ENCODE measurements at places on chromosomes 4 and X.

- DNase-seq: no peak
Measured at GRCh38 chrX:23799469-23800065, 16.6 kb downstream of the SAT1 start.

DNA sequence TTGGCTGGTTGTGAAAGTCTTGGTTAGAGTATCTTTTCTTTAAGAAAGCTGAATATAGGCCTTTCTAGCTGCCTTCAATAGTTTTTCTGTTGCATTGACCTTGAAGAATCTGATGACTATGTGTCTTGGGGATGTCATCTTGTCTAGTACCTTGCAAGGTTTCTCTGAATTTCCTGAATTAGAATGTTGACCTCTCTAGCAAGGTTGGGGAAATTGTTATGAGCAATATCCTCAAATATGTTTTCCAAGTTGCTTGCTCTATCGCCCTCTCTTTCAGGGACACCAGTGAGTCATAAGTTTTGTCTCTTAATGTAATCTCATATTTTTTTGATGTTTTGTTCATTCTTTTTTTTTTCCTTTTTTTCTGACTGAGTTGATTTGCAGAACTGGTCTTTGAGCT, 194.7 kb downstream of the RAB28 start:
- no peak for DNase-seq

DNA sequence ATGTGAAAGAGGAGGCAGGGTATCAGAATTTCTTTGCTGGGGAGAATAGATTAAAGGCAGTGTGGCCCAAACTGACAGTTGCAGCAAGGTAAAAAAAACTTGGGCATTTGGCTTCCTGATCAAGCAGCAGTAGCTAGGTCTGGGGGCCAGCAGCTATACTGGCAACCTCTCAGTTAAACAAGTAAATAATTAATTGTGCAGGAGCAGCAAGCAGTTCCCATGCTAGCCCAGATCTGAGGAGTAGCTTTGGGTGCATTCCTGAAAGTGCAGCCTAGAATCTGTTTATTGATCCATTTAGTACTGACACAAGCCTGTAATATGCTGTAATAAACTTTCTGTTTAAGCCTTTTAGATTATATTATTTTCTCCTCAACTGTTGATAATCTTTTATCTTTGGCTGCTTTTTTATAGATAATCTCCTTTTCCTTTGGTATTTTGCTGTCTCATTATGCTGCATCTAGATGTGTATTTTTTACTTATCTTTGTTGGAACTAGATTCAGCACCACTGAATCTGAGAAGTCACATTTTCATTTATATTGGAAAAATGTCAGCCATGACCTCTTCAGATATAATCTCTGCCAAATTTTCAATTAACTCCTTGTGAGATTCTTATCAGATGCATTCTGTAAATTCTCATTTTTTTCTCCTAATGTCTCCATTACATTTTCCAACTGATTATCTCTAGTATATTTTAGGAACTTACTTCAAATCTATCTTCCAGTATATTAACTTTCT, 276.3 kb downstream of the STPG2 start:
- DNase-seq: no peak

- no peak for DNase-seq
Measured at GRCh38 chrX:136867096-136867491, 13.4 kb downstream of the RBMX start.

GRCh38 chrX:26442340-26442739, 226.4 kb downstream of the MAGEB5 start:
- DNase-seq: no peak

- DNase-seq: peak; percentile 77
Measured at GRCh38 chrX:9285342-9285771, 179.5 kb upstream of the TBL1X start.

DNA sequence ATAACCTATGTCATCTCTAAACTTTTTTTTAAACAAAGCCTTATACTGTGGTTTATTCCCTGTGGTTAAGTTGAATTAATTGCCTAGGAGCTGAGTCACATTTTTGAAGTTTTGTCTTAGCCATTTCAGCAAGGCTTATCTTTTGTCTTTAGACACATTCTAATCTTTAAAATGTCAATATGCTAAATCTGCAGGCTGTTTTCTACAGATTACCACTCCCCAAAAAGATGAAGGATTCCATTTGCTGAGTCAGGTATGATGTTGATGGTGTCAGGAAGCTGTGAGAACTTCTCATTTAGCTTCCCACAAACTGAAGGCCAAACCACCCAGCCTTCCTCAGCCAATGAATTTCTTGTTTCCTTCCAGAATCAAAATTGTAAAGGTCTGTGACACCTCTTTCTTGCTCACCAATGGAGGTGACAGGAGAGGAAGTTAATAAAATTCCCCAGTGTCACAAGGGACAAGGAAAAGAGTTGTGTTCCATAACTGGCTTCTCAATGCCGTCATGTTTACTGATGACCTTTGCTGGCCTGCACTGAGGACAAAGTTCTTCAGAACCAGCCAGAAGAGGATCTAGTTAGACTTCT, 3.7 kb upstream of the CXCL6 start:
- no peak for DNase-seq

DNA sequence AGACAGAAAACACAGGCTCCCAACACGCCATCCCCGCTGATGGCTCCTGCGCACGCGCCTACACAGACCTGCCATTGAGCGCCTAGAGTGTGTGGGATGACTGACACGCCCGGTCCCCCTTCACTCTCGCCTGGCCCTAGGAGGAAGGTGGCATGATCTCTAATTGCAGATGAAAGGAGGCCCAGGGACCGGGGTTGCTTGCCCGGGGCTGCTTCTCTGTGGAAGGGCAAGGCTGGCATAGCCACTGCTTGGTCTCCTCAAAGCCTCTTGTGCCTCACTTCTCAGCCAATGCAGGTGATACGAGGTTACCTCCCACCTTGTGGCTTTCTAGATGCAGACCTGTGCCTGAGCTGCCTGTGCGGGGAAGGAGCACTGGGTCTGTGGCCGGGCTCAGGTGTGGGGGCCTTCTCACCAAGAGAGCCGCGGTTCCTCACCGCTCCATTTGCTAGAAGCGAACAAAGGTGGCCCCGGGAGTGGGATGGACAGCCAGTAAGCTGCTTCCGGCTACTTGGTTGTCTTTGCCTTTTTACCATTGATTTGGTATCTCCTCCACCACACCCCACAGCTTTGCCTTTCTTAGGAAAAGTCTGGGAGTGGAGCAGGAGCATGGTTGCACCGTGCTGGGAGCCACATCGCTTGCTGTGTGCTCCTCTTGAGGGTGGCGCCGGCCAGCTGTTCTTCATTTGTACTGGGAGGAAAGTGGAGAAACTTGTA, 47.0 kb downstream of the TBC1D14 start:
- no peak for DNase-seq

Measured in stimulated activated CD4-positive, alpha-beta T cell treated with anti-CD3 and anti-CD28 coated beads, Interleukin-4, amount 100 ng/mL, for 24 hours (primary cell).